DMS153 (cell line): ENCODE measurements at places on chromosomes 3 and 15.

DNA sequence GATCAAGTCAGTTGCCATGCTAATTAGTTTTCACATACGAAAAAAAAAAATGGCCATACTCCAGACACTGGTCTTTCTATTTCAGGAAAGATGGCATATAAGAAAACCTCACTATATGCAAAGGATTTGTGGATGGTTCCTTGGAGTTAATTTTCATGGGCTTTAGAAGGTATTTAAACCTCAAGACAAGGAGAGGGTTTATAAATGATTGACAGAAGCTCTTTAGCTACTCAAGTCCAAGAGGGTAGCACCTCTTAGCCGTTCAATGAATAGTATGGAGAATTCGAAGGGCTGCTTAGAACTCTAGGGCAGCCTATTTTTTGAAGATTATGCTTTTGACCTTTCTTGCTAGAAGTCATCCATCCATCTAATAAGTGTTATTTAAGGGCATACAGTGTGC is 41.7 kb downstream of the RBMS3 start:
- DNase-seq = no peak

- no peak for DNase-seq
These were observed 32.2 kb downstream of the ARMC8 start for GRCh38 chr3:138219255-138219654.

DNA sequence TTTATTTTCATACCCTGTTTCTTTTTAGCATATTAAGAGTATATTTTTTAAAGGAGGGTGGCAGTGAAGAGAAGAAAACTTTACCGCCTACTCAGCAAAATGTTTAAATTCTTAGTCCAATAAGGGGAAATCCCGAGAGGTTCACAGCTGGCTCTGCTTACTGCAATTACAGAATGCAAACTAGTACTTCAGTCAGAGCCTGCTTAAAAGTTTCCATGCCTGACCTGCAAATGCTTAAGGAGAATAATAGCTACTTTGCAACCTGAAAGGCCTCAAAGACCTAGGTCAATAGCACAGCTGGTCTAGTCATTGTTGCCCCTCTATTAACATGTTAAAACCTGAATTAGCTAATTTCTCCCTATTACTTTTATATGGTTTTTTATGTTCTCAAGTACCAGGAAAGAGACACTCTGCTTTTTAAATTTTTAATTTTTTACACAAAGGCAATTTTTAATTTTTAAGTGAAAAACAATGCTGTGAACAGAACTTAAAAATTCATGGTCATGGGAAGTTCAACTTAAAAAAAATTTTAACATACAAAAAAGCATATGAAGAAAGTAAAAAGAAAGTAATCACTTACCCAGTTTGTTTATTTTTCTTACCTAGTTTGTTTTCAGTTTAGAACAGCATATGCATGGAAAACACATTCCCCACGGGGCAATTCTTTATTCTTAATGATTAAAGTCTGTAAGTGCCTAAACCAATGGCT is 79.2 kb downstream of the P3H2 start:
- no peak for DNase-seq

DNA sequence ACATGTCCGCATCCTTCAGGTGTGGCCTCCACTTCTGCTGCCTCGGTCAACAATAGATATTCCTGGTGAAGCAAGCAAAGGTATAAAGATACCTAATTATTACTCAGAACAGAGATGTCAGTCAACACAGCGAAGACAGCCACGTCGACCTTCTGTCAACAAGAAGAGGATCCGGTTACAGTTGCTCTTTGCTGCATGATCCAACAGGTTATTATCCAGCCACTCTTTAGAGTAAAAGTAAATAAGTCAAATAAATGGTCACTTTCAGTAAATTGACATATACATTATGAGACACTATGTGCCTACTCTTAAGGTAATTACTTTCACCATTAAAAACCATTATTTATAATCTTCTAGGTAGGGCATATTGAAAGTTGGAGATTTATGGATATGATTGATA is 356.8 kb upstream of the ATP11B start:
- DNase-seq = peak; percentile 98

GRCh38 chr3:31559872-31560534 is 27.3 kb downstream of the STT3B start:
- DNase-seq = no peak

GRCh38 chr3:130737622-130738021 is 9.0 kb downstream of the PIK3R4 start:
- no peak for DNase-seq

DNA sequence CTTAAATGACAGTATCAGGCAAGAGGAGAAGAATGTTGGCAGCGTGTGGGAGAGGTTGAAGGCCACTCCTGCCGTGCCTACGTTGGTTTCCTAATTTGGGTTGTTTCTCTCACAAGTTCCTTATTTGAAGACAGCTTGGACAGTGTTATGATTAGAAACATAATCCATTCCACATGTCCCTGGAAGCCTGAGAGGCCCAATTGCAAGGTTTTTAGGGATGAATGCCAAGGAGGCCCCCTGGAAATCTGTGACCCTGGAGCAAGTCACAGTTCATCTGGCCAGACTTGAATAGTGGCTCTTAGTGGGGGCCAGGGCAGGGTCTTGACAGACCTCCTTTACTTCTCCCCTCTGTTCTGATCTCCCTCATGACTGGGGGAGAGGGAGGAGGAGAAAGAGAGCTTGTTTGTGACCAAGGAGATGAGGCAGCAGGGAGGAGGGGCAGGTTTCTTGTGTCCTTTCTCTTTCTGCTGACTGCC is 584.4 kb upstream of the TBL1XR1 start:
- no peak for DNase-seq
